ENCODE measurements at places on chromosomes 12 and 14.

DNA sequence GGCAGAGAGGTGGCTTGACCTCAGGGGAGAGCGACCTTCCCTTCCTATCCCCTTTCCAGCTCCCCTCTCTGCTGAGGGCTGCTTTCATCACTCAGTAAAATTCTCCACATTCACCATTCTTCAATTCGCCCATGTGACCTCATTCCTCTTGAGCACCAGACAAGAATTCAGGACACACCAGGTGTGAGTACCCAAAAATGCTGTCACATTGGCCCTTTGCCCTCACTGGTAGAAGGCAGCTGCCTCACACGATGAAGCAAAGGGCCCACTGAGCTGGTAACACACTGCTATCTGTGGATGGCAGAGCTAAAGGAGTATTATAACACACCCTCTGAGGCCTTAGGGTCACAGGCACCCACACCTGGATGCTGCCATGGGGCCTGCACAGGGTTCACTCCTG lies 59.7 kb downstream of the SSH1 start:
- no peak for DNase-seq

GRCh38 chr14:104009297-104009696 lies 67.0 kb upstream of the RD3L start:
- DNase-seq: no peak

DNA sequence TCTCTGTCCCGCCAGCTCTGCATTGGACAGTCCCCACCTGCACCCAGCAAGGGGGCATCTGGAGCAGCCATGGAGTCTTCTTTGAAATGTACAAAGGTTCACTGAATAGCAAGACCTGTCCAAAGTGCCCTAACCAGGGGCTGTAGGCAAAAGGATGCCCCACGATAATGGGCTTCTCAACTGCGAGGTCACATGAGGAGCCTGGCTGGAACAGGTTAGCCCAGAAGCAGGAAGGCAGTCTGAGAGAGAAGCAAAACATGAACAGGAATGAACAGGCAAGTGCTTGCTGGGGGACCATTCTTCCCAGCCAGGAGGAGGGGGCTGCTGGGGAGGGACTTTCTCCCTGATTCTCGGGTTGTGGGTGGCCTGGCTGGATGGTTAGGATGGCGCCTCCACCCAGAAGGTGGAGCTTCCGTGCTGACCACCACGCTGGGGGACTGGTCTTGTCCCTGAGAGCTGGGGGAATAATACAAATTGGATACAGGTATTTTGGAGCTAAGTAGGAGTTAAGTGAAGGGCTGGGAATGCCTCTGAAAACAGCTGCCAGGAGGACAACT lies 7.1 kb downstream of the KRT85 start:
- no peak for DNase-seq

DNA sequence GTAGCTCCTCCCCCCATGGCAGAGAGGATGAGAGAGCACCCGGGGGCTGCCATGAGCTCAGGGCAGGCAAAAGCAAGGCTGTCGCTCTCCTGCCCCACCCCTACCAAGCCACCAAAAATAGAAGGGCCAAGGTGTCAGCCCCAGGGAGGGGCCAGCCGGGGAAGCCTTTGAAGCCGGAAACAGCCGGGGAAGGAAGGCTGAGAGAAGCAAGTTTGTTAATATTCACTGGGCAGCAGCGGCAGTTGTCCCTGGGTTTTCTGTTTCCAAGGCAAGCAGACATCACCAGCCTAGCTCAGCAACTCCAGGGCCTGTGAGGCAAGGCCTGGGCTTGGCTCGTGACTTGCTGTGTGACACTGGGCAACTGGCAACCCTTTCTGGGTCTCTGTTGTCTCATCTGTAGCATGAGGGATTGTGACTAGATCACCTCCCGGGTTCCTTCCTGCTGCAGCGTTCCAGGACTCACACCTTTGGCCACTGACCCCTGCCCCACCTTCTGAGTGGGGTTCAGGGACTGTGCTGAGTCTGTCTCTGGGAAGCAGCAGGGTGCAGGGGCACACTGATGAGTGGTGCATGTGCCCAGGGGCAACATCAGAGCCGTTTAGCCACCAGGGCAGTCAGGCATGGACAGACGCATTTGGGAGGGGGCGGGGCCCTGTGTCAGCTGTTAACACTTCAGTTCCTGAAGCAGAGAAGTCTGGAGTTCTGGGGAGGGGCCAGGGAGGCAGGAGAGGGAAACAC lies 24.3 kb downstream of the SYNDIG1L start:
- no peak for DNase-seq

DNA sequence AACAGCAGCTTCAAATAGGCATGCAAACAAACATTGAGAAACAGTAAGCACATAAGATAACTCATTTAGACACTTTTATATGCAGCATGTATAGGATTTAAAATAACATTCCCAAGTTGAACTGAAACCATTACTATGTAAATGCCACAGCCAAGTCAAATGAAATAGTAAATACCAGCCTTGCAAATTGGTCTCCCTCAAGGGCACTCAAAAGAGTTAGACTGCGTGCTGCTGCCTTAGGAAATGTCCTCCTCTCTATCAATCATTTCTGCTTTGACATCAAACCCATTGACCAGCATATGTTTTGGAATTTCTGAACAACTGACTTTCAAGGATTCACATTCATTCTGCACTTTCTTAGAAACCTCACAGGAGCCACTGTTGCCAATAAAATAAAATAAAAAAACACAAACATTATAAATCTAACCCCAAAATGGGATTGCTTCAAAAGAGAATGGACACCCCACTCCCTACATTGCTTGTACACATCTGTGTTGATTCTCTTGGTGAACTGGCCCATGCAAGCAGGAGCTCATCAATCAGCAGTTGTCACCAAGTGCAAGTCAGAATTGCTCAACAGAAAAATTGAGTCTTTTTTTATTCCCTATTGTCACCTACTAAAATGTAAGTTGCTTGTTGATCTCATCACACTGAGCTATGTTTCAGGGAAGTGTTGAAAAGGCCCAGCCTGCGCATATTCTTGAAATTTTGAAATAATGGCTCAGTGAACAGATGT lies 256.2 kb downstream of the DAD1 start:
- DNase-seq: no peak

DNA sequence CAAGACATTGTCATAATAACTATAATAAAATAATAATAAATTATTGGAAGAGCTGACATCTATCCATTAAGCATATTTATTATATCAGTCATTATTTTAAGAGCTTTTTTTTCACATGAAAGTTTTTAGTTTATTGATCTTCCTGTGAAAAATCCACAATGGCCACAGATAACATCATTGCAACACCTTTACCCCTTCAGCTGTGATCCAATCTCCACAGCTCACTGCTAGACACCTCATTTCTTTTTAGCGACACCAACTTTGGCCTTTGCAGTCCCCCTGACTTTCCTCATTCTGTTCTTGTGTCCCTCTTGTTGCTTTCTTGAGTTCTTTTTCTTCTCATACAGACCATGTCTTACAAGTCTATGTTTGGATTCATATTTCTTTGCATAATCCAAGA lies 67.4 kb downstream of the STON2 start:
- DNase-seq: no peak

- no peak for DNase-seq
Observed at GRCh38 chr12:88703790-88704189, 123.5 kb upstream of the KITLG start.

DNA sequence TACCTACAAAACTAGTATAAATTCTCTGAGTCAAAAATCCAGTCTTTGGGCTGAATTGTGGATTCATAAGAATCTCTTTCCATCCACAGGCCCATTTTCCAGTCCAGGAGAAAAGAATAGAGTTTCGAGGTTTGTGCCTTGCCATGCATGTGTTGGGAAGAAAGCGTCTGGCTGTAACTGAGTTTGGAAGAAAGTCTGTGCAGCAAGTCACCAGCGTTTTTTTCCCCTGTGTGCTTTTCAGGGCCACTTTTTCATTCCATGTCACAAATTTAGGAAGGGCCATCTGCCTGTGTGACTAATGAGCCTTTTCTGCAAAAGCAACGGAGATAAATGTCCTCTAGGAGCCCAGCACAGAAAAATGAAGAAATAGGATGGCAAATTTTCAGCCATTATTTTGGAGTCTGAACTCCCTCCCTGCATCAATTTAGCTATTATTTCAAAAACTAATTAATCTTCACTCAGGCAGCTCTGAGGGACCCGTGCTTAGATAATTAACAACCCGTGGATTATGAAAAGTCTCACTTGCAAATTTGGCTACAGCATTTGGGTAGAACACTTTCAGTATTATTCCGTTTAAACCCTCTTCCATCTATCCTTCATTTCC lies 261.5 kb downstream of the SUDS3 start:
- DNase-seq: no peak

- DNase-seq: no peak
Observed at GRCh38 chr14:92443741-92444140, 69.8 kb upstream of the RIN3 start.

DNA sequence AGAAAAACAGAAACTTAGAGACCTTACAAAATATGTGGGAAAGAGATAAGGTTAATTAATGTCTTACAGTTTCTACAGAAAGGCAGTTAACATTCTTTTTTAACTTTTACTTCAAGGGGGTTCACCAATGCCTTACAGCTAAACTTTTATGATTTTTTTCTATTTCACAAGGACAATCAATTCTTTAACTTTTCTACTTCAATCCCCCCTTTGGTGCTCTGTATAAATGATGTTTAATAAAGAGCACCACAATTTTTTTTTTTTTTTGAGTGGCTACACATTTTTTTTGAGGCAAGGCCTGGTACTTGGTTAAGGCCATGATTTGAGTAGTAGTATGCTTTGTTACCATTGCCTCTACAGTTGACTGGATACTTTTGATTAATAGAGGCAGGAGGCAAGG lies 279.6 kb downstream of the PRKD1 start:
- DNase-seq: no peak

- DNase-seq: no peak
Observed at GRCh38 chr14:61518403-61518802, 176.9 kb upstream of the HIF1A start.

DNA sequence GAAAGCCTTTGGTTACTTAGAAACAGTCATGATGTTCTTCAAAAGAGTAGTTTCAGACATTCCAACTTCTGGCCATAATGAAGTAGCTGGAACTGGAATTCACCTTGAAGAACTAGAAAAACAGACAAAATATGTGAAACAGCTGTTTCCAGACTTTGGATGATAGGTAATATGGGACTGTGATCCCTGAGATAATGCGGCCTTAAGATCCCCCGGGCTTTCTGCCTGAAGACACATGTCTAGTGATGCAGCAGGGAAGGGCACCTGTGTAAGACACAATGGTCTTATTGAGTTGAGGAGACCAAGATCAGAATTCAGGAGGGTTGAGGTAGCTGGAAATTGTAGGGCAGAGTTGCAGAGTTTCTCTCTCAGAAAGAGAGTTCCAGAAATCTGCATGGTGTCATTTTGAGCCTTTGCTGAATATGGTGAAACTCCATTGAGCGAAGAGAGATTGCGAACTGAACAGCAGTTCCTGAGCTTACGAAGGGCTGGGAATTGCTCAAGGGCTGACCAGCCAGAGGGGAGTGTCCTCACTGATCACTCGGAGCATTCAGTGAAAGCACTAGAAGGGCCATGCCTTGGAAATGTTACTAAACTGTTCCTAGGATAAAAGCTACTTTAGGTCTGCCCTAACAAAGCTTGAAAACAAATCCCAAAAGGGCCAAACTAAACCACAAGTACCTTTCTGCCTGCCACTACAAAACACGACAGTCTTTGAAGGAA lies 41.7 kb upstream of the FRS2 start:
- no peak for DNase-seq

DNA sequence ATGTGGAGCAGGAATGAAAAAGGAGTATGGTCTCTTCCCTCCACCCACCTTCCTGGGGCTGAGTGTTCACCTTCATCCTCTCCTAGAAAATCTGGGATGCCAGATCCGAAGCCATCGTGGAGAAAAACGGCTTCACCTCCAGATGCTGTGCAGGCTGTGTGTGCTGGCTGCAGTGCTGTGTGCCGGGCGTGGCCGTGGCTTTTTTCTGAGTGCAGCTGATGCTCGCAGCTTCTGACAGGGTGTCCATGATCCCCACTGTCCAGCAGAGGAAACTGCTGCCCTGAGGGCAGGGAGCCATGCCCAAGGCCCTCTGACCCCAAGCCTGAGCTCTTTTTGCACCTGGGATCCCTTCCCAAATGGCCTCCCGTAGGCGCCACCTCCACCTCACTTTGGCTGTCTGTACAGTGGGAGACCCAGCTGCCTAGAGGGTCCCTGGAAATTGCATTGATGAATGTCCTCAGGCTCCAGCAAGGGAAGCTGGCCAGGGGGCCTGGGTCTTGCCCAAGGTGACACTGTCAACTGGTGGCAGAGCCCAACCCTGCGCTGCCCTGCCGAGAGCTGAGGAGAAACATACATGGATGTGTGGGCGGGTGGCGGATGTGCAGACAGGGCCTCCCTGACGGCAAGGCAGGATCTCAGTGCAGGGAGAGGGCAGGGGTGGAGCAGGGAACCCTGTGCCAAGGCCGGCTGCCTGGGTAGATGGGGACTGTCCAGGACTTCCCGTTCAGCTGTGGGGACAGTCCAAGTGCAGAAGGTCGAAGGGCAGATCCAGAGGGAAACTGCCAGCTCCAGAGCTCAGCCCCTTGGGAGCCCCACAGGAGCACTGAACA lies 53.3 kb downstream of the BEGAIN start:
- no peak for DNase-seq

DNA sequence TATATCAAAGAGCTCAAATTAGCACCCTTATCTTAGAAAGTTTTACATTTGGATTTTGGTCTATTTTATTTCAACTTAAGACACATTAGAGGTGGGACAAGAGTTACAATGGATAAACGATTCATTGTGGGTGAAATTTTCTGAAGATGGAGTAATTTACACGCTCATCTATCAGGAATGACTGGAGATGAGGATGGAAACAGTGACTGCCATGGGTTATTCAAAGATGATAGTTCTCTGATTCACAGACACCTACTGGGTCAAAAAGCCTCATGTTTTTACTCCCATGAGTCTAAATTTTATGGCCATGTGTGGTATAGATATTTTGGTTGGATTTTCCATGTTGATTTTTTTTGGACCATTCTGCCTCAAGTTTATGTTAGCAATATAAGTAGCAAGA lies 22.1 kb downstream of the SAMD4A start:
- no peak for DNase-seq

DNA sequence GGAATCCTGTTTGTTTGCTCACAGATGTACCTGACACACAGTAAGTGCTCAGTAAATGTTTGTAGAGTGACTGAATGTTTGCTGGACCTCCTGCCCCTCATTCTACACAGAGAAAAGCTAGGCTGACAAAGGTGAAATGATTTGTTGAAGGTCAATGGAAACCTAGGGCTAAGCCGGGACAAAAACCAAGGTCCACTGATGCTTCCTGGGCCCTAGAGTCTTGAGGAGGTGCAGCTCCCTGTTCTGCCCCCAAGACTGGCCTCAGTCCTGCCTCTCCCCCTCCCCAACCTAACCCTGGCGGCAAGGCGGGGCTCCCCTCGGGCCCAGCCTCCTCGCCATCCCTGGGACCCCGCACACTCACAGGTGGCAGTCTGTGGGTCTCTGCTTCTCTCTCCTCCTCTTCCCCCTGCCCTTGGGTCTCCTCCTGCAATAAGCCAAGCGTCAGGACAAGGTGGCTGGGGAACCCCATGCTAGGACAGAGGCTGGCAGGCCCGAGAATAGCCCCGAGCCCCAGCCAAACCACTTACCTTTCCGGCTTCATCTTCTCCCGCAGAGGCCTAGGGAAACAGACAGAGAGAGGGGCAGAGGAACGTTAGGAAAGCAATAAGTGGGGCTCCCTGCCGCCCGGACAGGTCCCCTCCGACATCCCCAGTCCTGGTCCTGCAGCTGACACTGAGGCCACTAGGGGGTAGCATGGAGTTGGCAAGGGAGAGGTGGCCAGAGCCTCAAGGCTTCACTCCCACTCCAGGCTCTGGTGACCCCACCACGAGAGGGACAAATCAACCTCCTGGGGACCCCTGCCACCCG lies 9.3 kb downstream of the PGF start:
- no peak for DNase-seq
